NCI-H460 (cell line): ENCODE measurements at places on chromosomes 4 and X. TPM values are rescaled to one million over a fixed set of nuclear protein-coding genes. Genes with fewer than 3 reads are reported as not detected.

Gene ASB12
- 0.07 TPM in 1 of 2 replicates, not detected in the other for total RNA-seq

Gene SORCS2
- total RNA-seq, result not detected in 2 replicates

- DNase-seq, result no peak
Measured at GRCh38 chr4:186698028-186698427, 25.6 kb downstream of the FAT1 start.

DNA sequence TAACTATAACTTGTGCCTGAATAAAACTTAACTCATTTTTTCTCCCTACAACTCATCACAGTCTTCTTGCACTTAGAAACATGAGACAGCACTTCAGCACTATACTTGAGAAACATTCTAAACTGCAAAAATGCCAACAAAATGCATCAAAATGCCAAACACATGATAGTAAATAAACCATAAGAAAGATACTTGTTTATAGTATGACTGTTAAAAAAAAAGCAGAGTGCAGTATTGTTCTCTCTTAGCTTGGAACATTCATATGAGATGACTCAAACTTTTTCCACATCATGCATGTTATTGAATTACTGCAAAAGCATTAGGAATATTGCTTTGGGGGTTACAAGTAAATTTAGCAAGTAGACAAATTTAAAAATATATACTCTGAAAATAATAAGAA lies 135.7 kb upstream of the ANXA10 start:
- DNase-seq, result no peak

DNA sequence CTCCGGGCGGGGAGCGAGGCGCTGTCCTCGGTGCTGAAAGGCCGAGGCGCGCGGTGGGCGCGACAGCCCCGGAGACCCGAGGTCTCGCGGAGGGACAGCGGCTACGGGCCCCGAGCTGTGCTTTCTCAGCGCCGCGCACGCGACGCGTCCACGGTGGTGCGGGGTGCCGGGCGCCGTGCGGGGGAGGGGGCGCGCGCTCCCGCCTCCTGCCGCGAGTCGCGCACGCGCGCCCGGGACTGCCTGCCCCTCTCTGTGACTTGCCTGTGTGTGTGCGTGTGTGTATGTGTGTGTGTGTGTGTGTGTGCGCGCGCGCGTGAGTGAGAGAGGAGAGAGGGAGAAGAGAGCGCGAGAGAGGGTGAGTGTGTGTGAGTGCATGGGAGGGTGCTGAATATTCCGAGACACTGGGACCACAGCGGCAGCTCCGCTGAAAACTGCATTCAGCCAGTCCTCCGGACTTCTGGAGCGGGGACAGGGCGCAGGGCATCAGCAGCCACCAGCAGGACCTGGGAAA lies at the start of gene GRIA2:
Gene GRIA2, plus strand, starts transcription at position 358 of the 511 bp plus-strand sequence. CDS start 315 bp downstream, outside the sequence.
- DNase-seq, result no peak

DNA sequence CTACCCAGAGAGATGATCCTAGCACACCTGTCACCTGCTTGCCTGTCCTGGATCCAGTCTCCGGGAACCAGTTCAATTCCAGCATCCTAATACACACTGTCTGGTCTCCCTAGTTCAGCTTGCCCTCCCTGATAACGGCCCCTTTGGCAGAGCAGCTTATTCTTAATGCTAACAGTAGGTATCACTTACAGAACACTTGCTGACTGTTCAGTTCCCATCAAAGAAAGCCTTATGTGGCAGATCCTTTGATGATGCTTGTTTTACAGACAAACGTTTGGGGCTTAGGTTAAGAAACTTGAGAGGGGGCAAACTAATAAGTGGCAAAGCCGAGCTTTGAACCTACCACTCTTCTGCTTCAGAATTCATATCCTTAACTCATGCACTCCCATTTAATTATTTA lies 890 bp downstream of the RASSF6 start:
- DNase-seq, result no peak

GRCh38 chr4:129455482-129455881 lies 359.5 kb downstream of the C4orf33 start:
- DNase-seq, result no peak

GRCh38 chr4:145196747-145197146 lies 16.4 kb upstream of the OTUD4 start:
- DNase-seq, result no peak
